ENCODE measurements at places on chromosomes 5 and 9.

- no peak for DNase-seq
- no peak overlapping the region for H3K4me3 ChIP-seq
- no peaks in the 10 kb centered on the region for H3K4me1 ChIP-seq
- no peak overlapping the region for H3K27ac ChIP-seq
Measured at GRCh38 chr5:101482931-101483330, 579.8 kb upstream of the ST8SIA4 start.

GRCh38 chr5:145283141-145283810, 551.9 kb downstream of the PRELID2 start:
- no peak overlapping the region for H3K4me3 ChIP-seq
- peak overlapping the region; percentile 44 for H3K27ac ChIP-seq
- DNase-seq: peak; percentile 71
- H3K27me3 ChIP-seq: no peaks in the 10 kb centered on the region

- no peak overlapping the region for H3K4me3 ChIP-seq
- no peaks in the 10 kb centered on the region for H3K36me3 ChIP-seq
- H3K27me3 ChIP-seq: no peaks in the 10 kb centered on the region
- no peak overlapping the region for H3K27ac ChIP-seq
- no peak for DNase-seq
- H3K4me1 ChIP-seq: no peaks in the 10 kb centered on the region
Measured at GRCh38 chr5:34738381-34738780, 82.3 kb downstream of the RAI14 start.

- no peak for DNase-seq
- no peak overlapping the region for H3K27ac ChIP-seq
- no peaks in the 10 kb centered on the region for H3K36me3 ChIP-seq
- H3K4me3 ChIP-seq: no peak overlapping the region
Measured at GRCh38 chr5:17336054-17336453, 118.6 kb downstream of the BASP1 start.

GRCh38 chr5:120817044-120817985, 353.2 kb downstream of the PRR16 start:
- H3K27me3 ChIP-seq: no peaks in the 10 kb centered on the region
- H3K27ac ChIP-seq: no peak overlapping the region
- DNase-seq: peak; percentile 42
- no peaks in the 10 kb centered on the region for H3K36me3 ChIP-seq

- no peak for DNase-seq
- no peaks in the 10 kb centered on the region for H3K4me1 ChIP-seq
- no peaks in the 10 kb centered on the region for H3K36me3 ChIP-seq
- peaks cover 5% of the 10 kb centered on the region for H3K27me3 ChIP-seq
- H3K4me3 ChIP-seq: no peak overlapping the region
Measured at GRCh38 chr5:137252512-137252911, 246.6 kb downstream of the SPOCK1 start.

GRCh38 chr5:42985129-42986037, 54.7 kb downstream of the ANXA2R start:
- no peak overlapping the region for H3K27ac ChIP-seq
- H3K36me3 ChIP-seq: no peaks in the 10 kb centered on the region
- peaks cover 5% of the 10 kb centered on the region for H3K4me1 ChIP-seq
- H3K27me3 ChIP-seq: no peaks in the 10 kb centered on the region

DNA sequence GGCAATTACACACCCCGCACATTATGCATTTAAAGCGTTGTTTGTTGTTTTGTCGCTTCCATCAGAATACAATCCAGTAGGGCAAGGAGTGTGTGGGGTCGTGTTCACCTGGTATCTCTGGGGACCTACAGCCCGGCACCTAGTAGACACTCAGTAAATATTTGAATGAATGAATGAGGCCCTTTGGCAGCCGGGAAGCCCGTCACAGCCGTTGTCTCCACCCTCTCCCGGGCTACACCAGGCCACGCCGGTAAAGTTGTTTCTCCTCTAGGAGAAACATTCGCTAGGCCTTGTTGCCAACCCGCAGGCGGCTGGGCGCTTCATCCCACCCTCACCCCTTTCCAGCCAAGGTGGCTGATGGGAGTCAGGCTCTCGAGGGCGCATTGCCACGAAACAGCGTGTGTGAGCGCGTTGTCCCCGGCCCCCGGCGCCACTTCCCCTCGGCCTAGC, 876 bp upstream of the JAK2 start:
- no peaks in the 10 kb centered on the region for H3K36me3 ChIP-seq
- H3K27me3 ChIP-seq: no peaks in the 10 kb centered on the region
- H3K4me1 ChIP-seq: peaks cover 25% of the 10 kb centered on the region
- H3K27ac ChIP-seq: peak overlapping the region; percentile 87
- no peak for DNase-seq

- H3K27me3 ChIP-seq: no peaks in the 10 kb centered on the region
- H3K4me3 ChIP-seq: no peak overlapping the region
- peak; percentile 72 for DNase-seq
- peaks cover 19% of the 10 kb centered on the region for H3K4me1 ChIP-seq
- no peaks in the 10 kb centered on the region for H3K36me3 ChIP-seq
Measured at GRCh38 chr5:139147483-139148087, 50.6 kb downstream of the SIL1 start.

DNA sequence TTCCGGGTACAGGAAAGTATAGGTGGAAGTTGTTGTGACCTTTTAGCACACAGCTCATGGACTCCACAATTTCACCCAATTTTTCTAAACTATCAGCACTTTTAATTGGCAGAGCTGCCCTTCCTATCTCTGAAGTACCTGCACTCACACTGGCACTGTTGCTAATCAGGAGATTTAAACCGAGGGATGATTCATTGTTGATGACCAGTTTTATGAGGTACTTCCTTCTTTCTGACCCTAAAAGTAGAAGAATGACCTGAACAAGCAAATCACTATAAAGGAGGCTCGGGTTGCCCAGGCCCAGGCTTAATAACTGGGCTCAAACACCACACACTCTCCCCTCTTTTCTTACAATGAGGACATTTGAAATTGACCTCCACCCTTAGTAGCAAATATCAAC, 105.9 kb downstream of the KCNN2 start:
- H3K4me3 ChIP-seq: no peak overlapping the region
- no peak for DNase-seq

DNA sequence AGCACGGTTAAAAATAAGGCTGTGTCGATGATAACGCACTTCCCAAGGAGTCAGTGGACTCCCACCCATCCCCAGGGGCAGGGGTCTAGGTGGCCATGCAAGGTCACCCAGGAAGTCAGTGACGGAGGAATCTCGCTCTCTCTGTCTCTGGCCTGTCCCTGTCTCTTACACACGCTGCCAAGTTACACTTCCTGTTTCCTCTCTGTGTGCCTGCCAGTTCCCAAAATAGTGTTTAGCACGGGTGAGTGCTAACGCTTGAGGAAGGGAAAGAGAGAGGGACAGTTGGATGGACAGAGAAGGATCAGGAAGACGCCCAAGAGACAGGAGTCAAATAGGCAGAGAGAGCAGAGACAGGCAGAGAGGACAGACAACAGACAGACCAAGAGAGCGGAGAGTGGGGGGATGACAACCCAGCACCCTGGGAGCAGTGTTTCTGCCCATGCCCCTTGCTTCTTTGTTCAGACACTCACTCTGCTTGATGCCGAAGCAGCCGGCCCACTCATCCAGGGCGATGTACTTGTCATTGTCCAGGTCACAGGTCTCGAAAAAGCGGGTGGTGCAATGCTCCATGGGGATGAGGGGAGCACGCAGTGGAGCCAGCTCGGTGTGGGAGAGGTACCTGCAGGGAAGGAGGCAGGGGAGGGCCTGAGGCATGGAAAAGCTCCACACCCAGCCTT, 23.0 kb downstream of the SPARC start:
- peaks cover 46% of the 10 kb centered on the region for H3K36me3 ChIP-seq
- no peaks in the 10 kb centered on the region for H3K27me3 ChIP-seq
- no peak for DNase-seq
- H3K27ac ChIP-seq: no peak overlapping the region

GRCh38 chr9:74953235-74953751, 581 bp upstream of the C9orf40 start:
- no peaks in the 10 kb centered on the region for H3K36me3 ChIP-seq
- H3K4me3 ChIP-seq: peak overlapping the region; percentile 94
- peak overlapping the region; percentile 93 for H3K27ac ChIP-seq
- H3K27me3 ChIP-seq: no peaks in the 10 kb centered on the region
- H3K4me1 ChIP-seq: peaks cover 11% of the 10 kb centered on the region

GRCh38 chr5:106454651-106455415, 1215.9 kb downstream of the EFNA5 start:
- DNase-seq: peak; percentile 73
- H3K27ac ChIP-seq: no peak overlapping the region
- H3K27me3 ChIP-seq: no peaks in the 10 kb centered on the region
- no peaks in the 10 kb centered on the region for H3K36me3 ChIP-seq
- H3K4me1 ChIP-seq: no peaks in the 10 kb centered on the region
- no peak overlapping the region for H3K4me3 ChIP-seq

- peaks cover 65% of the 10 kb centered on the region for H3K27me3 ChIP-seq
- peak overlapping the region; percentile 26 for H3K4me3 ChIP-seq
- no peaks in the 10 kb centered on the region for H3K36me3 ChIP-seq
- H3K27ac ChIP-seq: no peak overlapping the region
Measured at GRCh38 chr9:89234205-89235067, 55.8 kb upstream of the SHC3 start.

- no peak for DNase-seq
- H3K4me3 ChIP-seq: no peak overlapping the region
- H3K27ac ChIP-seq: no peak overlapping the region
- no peaks in the 10 kb centered on the region for H3K27me3 ChIP-seq
Measured at GRCh38 chr9:15977438-15977837, 424.6 kb downstream of the CCDC171 start.

- no peaks in the 10 kb centered on the region for H3K36me3 ChIP-seq
- DNase-seq: no peak
- H3K27ac ChIP-seq: no peak overlapping the region
- no peaks in the 10 kb centered on the region for H3K27me3 ChIP-seq
- no peak overlapping the region for H3K4me3 ChIP-seq
Measured at GRCh38 chr9:89465001-89465451, 32.9 kb downstream of the SEMA4D start.

DNA sequence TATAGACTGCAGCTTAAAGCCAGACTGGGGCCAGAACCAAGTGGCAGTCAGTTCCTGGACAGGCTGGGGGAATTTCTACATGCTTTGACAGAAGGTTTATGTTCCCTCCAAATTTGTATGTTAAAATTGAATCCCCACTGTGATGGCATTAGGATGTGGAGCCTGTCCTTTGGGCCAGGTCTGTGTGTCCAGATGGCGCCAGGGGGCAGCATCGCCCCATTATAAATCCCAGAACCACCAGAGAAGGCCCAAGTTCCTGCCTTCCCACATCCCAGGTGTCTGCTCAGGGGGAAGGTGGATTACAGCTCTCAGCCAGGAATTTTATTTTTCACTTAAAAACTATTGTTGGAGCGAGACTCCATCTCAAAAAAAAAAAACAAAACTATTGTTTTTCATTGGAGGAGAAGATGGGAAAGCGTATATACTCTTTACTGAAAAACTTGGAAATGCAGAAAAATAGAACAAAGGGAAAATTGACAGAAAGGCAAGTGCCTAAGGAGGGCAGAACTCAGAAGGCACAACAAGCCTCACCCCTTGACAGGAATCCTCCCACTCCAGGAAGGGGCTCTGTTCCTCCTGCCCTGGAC, 5.0 kb downstream of the IL3 start:
- peak; percentile 29 for DNase-seq
- H3K4me3 ChIP-seq: no peak overlapping the region

GRCh38 chr5:1883120-1883924, 597 bp upstream of the IRX4 start:
- H3K4me3 ChIP-seq: no peak overlapping the region
- H3K27me3 ChIP-seq: peaks cover 97% of the 10 kb centered on the region
- no peaks in the 10 kb centered on the region for H3K36me3 ChIP-seq
- peak; percentile 35 for DNase-seq

DNA sequence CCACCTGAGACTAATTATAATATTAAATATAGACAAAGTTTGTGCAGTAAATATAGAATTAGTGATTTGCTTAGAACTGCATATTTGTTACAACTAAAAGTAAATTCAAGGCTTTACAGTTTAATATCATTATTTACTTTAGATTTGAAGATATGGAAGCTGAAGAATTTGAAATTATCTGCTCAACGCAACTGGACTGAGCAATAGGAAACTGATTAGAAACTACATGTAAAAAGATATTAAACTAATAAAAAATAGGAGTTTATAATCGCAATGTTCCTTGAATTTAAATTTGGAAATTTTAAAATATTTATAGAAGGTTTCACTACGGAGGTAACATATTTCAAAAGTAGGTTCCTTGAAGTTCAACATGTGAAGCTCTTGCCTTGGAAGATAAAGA, 55.2 kb downstream of the CDH10 start:
- no peak overlapping the region for H3K4me3 ChIP-seq
- no peaks in the 10 kb centered on the region for H3K4me1 ChIP-seq
- no peak overlapping the region for H3K27ac ChIP-seq
- no peaks in the 10 kb centered on the region for H3K27me3 ChIP-seq
- DNase-seq: no peak

- H3K36me3 ChIP-seq: no peaks in the 10 kb centered on the region
- no peak overlapping the region for H3K4me3 ChIP-seq
- DNase-seq: no peak
- no peaks in the 10 kb centered on the region for H3K27me3 ChIP-seq
- no peak overlapping the region for H3K27ac ChIP-seq
Measured at GRCh38 chr5:57576317-57576716, 93.7 kb upstream of the ACTBL2 start.

- H3K36me3 ChIP-seq: no peaks in the 10 kb centered on the region
- no peaks in the 10 kb centered on the region for H3K4me1 ChIP-seq
- no peaks in the 10 kb centered on the region for H3K27me3 ChIP-seq
- no peak overlapping the region for H3K4me3 ChIP-seq
- no peak overlapping the region for H3K27ac ChIP-seq
Measured at GRCh38 chr9:72557549-72557948, 36.1 kb downstream of the TMC1 start.

DNA sequence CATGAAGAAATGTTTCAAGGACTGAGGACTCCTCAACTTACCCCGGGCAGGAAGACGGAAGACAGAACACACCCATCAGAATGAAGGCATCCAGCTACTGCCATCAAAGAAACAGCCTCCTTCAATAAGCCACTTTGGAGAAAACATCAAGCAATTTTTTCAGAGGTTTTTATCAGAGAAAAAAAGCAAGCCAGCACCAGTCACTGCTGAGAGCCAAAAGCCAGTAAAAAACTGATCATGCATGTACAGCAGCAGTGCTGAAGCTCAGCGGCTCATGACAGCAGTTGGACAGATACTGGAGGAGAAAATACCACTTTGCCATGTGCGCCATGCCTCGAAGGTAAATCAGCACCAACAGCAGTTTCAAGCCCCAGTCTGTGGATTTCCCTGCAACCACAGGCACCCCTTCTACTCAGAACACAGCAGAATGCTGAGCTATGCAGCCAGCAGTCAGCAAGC, 10.1 kb upstream of the ZNF484 start:
- no peak overlapping the region for H3K27ac ChIP-seq
- no peak for DNase-seq
- no peak overlapping the region for H3K4me3 ChIP-seq
- H3K36me3 ChIP-seq: no peaks in the 10 kb centered on the region

GRCh38 chr9:112848316-112849151, 42.1 kb downstream of the SLC46A2 start:
- no peak for DNase-seq
- H3K36me3 ChIP-seq: no peaks in the 10 kb centered on the region
- no peaks in the 10 kb centered on the region for H3K27me3 ChIP-seq

DNA sequence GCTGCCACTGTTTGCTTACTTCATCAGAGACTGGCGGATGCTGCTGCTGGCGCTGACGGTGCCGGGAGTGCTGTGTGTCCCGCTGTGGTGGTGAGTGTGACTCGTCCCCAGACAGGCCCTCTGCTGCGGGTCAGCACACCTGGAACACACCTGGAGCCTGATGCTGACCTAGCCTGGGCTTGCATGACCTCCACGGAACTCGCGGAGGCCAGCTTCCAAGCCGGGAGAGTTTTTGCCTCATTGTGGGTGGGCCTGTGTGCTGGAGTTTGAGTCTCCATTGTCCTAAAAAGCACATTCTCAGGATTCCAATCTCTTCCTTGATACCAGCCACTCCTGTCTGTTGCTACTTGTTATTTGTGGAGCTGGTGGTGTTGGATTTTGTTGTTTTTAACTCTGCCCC, 28.1 kb downstream of the SLC22A4 start:
- H3K27ac ChIP-seq: no peak overlapping the region
- no peak for DNase-seq
- no peaks in the 10 kb centered on the region for H3K36me3 ChIP-seq
- H3K4me3 ChIP-seq: no peak overlapping the region
- peaks cover 7% of the 10 kb centered on the region for H3K4me1 ChIP-seq
